ENCODE measurements at places on chromosomes 16 and 17. TPM values are rescaled to one million over a fixed set of nuclear protein-coding genes. Genes with fewer than 3 reads are reported as not detected.

Gene FBXO39
- total RNA-seq: not detected

Gene LRRC75A
- 0.32 TPM for total RNA-seq

Gene OTOP2
- total RNA-seq: not detected

Gene SOST
- total RNA-seq: not detected

Gene SHMT1
- total RNA-seq: 17.8 TPM

Gene KCNH6
- total RNA-seq: not detected

Gene SPATA32
- not detected for total RNA-seq

Gene INCA1
- total RNA-seq: not detected

Gene CDH13
- 123 TPM for total RNA-seq

Gene CCT6B
- 0.94 TPM for total RNA-seq

Gene CAPNS2
- total RNA-seq: not detected

Gene SEPTIN1
- total RNA-seq: 0.26 TPM

Gene TBC1D3G
- not detected for total RNA-seq

- no peak for DNase-seq
Observed at GRCh38 chr17:47692137-47692894, 1.6 kb upstream of the TBKBP1 start.

DNA sequence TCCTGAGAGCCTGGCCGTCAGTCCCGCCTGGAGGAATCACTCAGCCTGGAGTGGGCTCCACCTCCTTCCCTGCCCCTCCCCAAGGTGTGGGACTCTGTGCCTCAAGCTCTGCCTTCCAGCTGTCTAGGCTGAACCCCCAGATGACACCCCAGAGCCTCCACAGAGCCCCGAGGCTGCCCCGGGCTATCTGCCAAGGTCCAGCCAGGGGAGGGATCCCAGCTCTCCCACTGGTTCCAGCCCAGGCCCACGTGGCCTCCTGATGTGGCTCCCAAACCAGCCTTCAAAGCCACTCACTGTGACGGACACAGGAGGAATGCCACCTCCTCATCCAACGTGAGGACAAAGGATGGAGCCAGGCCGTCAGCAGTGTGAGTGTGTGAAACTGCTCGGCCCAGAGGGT is 45.6 kb upstream of the ENPP7 start:
- no peak for DNase-seq

DNA sequence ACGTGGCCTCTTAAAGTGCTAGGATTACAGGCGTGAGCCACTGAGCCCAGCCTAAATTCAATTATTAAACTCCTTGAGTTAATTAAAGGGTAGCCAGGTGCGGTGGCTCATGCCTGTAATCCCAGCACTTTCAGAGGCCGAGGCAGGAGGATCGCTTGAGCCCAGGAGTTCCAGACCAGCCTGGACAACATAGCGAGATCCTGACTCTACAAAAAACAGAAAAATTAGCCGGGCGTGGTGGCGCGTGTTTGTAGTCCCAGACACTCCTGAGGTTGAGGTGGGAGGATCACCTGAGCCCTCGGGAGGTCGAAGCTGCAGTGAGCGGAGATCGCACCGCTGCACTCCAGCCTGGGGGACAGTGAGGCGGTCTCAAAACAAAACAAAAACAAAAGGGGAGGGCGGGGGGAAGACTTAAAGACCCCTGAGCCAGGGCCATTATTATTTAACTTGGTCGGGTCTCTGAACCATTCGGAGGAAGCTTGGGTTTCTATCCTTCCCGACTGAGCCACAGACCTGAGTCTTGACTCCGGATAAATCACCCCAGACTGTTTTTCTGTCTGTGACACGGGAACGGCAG is 19.5 kb downstream of the BCL7C start:
- DNase-seq: no peak

DNA sequence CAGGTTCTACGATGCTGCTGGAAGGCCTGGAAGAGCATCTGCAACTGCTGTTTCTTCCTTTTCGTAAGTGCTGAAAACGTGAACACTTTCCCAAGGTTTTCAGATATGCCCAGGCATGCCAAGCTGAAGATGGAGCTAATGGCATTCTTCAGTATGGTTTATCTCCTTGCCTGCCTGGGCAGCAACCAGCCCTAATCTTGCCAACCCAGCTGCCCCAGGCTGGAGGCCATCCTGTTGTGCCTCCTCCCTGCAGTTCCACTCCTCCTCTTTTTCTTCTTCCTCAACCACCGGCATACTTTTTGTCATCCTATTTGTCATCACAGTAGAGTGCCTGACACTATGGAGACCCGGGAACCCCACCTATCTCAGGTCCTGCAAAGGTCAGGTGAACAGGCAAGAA is 1849.3 kb downstream of the TP53TG3F start:
- no peak for DNase-seq

GRCh38 chr17:45320931-45321461 is 4.2 kb upstream of the MAP3K14 start:
- peak; percentile 54 for DNase-seq

DNA sequence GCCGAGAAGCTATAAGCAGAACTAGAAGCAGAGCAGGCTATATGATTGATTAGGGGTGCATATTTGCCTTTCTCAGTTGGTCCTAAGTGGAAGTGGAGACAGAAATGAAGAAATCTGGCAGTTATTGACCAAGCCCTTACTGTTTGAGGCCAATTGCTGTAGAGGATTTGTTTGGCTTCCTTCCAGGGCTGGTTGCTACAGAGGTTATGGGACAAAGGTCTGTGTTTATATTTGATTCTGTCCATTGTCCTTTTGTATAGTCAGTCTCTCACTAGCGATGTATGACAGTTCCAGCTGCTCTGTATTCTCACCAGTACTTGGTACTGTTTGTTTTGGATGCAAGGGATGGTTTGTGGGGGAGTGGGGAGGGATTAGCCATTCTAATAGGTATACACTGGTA is 7.3 kb upstream of the ALOX15 start:
- DNase-seq: no peak

DNA sequence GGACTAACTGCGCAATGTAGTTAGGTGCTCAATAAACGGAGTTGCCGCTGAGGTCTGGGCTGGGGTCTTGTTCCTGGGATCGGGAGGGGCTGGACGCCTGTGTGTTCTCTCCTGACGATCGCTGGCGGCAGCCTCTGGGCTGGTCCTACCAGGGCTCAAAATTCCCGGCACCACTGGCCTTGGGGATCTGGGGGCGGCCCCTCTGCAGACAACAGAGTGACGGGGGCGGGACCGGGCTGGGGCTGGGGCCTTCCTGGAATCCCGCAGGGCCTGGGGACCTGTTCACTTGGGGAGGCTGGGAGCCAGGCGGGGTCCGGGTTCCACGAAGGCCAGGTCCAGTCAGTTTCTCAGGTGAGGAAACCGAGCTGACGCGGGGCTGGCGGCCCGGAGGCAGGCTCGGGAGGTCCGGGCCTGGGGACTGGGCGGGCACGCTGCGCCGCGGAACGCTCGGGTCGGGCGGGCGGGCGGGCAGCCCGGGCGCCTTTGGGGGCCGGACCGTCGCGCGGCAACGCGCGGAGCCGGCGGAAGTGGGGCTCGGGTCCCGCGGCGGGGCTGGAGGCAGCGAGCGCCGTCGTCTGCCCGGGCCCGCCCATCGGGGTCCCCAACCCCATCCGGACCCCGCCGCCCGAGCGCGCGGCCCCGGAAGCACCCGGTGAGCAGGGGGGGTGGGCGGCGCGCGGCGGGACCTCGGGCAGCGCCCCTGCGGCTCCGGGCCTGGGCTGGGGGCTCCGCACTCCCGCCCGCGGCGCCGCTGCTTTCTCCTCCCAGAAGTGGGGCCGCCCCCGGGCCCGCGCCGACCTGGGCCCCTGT is at the start of gene PIGQ:
TSS of gene PIGQ (plus strand) at position 524 of the 810 bp plus-strand sequence. CDS start 4,107 bp downstream, outside the sequence.
- peak; percentile 31 for DNase-seq

GRCh38 chr16:19846436-19846835 is 38.2 kb downstream of the GPRC5B start:
- no peak for DNase-seq

DNA sequence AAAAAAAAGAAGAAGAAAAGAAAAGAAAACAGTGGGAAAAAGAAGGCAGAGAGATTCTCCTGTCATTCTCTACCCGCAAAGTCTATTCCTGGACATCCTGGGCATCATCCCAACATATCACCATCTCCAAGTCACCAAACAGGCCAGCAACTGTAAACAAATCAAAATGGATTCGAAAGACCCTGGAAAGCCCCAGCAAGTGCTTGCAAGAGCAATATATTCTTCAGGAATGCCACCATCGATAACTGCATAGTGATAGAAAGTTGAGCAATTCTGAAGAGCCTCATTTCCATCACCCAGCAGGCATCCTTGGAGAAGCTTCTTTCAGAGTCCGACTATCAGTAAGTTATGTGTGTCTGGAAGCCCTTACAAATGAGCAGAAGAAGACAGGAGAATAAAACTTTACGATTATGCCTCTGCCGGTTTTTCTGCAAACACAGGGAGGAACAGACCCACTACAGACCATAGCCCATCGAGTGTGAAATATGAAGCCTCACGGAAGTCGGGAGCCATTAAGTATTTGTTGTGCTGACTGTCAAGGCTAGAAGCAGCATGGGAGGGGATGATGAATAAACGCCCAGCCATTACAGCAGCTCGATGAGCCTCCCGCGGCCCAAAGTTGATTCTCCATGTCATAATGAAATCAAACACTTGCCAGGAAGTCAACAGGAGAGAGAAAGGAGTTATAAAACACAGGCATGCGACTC is 64.5 kb upstream of the SEC14L1 start:
- DNase-seq: no peak

GRCh38 chr17:38705523-38705802 is 390 bp downstream of the MLLT6 start:
- DNase-seq: no peak

All from NCI-H460 (cell line).